CD4-positive, alpha-beta T cell treated with Interleukin-15 for 4 hours (primary cell): ENCODE measurements at places on chromosomes 12 and 14.

GRCh38 chr12:96000858-96001257 is 4.7 kb upstream of the HAL start:
- no peak for DNase-seq

- no peak for DNase-seq
Observed at GRCh38 chr12:124147575-124147974, 147.3 kb upstream of the RFLNA start.

GRCh38 chr12:8145754-8146441 is 10.9 kb upstream of the ZNF705A start:
- no peak for DNase-seq

DNA sequence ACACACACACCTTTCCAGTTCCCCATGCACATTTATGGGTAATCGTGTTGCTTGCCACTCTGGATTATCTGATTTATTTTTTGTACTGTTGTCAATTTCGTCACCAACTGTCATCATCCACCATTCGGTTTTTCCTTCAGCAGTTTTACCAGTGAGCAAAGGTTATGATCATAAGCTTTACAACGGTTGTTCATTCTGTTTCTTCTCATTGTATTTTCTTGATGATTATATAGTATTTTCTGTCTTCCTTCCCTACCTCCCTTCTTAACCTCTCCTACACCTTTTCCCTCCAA is 680 bp downstream of the NECAP1 start:
- no peak for DNase-seq

GRCh38 chr14:40684328-40684727 is 922.3 kb upstream of the LRFN5 start:
- DNase-seq = no peak

DNA sequence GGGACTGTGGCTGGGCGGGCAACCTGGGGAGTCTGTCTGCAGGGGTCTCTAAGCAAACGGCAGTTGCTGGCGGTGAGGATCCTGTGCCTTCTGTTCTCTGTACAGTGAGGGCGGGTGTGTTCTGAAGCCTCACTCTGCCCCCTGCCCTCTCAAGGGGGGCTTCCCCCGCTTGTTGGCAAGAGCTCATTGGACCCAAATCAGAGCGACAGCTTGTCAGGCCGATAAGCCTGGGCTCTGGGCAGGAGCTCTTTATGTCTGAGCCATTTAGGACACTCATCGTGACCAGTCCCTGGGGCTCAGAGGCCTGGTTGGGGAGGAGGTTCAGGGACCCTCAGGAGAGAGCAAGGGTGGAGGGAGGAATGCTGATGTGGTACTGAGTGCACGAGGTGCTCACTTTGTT is 136.0 kb downstream of the TSPAN9 start:
- no peak for DNase-seq

DNA sequence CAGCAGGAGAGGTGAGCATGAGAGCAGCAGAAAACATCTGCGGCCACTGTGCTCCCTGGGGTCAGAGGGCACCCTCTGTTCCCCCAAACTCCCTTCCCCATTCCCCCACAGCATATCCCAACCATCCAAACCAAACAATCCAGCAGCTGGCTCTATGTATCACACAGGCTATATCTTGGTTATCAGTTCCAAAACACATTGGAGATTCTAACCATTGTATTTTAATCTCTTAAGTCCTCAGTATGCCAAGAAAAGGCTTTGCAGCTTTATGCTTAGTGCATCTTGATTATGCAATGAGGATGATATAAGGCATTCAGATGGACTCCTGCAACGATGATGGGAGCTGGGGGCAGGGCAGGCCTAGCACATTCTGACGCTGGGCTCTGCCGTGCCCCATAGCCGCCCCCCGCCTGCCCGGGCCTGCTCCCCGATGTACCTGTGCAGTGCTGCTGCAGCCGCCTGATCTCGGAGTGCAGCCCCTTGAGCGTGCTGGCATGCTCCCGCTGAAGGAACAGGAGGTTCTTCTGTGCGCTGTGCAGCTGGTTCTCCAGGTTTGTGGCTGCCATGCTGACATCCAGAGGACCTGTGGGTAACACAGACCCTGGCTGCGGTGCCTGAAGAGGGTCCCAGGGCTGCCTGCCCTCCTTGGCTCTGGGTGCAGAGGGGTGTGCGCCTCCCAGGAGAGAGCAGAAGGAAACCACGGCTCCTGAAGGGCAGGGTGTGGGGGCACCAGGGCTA is 29.6 kb downstream of the CCDC92 start:
- DNase-seq = no peak

GRCh38 chr12:52087961-52088820 is 8.7 kb downstream of the SMIM41 start:
- no peak for DNase-seq

DNA sequence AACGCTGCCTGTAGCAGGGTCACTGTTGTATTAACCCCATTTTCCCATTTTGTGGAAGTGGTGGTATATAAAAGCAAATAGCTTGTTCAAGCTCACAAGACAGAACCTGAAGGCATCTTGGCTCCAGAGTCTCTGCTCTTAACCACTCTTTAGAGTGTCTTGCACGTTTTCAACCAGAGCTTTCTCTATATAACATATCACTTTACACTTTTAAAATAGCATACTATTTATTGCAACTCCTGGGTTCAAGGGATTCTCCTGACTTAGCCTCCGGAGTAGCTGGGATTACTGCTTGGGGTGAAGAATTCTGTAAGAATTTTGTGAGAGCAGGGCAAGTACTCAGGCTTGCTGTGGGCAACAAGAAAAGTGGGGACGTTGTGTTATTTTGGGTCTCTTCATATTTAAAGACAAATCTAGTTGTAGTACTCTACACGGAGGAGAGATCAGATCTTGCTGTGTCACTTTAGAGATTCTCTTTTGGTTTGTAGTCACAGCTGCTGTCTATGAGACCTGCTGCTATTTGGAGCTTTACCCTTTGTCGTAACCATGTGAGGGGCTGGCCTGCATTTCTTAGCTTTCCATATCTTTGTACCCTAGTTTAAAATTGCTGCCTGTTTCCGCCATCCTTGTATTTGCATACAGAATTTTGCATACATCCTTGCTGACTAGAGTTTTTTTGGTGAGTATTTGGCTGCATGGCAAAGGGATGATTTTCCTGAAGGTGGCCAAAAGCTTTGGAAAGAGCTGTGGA is 40.7 kb downstream of the WDR20 start:
- no peak for DNase-seq

DNA sequence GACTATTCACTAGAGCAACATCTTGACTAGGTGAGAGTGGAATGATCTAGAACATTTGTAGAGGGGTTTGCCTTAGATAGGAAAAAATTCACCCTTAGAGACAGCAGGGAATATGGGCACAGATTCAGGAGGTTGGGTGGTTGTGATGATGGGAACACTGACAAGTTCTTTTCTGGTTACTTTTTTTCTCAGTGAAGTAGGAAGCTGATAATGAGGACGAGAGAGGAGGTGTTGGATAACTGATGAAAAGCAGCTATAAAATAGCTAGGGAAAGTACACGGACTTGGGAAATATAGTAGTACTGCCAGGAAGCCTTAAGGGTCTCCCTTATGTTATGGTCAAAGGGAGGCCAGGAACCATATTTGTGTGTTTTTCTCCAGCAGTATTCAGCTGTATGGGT is 250.5 kb downstream of the SSPN start:
- no peak for DNase-seq
